ENCODE measurements at places on chromosomes 4 and X. TPM values are rescaled to one million over a fixed set of nuclear protein-coding genes. Genes with fewer than 3 reads are reported as not detected.

Gene OPRPN
- total RNA-seq = not detected

Gene FAM9B
- 0.40 TPM for total RNA-seq

Gene SPANXD
- total RNA-seq = not detected

Gene LRP2BP
- total RNA-seq = 0.70 TPM

Gene RAB40AL
- 1.8 TPM for total RNA-seq

Gene XAGE1A
- total RNA-seq = not detected

Gene ZAR1
- not detected for total RNA-seq

Gene ZCCHC18
- total RNA-seq = not detected

Gene CT45A10
- total RNA-seq = not detected

GRCh38 chrX:78708262-78708661 is 39.3 kb upstream of the LPAR4 start:
- H3K36me3 ChIP-seq = no peaks in the 10 kb centered on the region
- DNase-seq = peak; percentile 24
- no peak overlapping the region for H3K4me3 ChIP-seq

DNA sequence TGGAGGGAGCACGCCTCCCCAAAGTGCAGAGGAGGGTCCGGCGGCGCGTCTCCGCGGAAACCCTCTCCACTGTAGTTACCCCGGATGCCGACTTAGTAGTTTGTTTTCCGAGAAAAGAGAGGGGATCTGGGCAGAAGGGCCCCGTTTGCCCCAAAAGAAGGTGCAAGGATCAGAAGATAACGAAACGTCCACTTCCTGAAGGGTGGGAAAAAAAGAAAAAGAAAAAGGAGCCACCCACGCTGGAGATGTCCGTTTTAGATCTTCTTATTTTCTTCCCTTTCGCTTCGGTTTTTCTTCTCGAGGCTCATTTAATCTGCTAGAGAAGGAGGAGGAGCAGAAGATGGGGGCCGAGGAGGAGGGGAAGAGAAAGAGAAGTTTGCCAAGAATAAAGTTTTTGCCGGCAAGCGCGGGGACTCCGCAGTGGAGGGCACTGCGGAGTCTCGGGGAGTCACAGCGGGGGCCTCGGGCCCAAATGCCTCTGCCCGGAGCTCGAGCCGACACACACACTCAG is 517 bp downstream of the LEF1 start:
- H3K4me3 ChIP-seq = peak overlapping the region; percentile 85
- H3K27ac ChIP-seq = no peak overlapping the region
- H3K4me1 ChIP-seq = peaks cover 15% of the 10 kb centered on the region
- H3K27me3 ChIP-seq = peaks cover 39% of the 10 kb centered on the region
- no peak for DNase-seq

GRCh38 chrX:12979026-12979607 is 4.2 kb downstream of the TMSB4X start:
- H3K4me3 ChIP-seq = no peak overlapping the region
- no peak overlapping the region for H3K27ac ChIP-seq
- H3K4me1 ChIP-seq = peaks cover 17% of the 10 kb centered on the region
- peaks cover 18% of the 10 kb centered on the region for H3K27me3 ChIP-seq

- H3K4me1 ChIP-seq = no peaks in the 10 kb centered on the region
- no peaks in the 10 kb centered on the region for H3K36me3 ChIP-seq
- H3K27me3 ChIP-seq = peaks cover 43% of the 10 kb centered on the region
- H3K4me3 ChIP-seq = no peak overlapping the region
Measured at GRCh38 chrX:44253575-44253942, 89.9 kb downstream of the EFHC2 start.

- no peak overlapping the region for H3K4me3 ChIP-seq
- H3K27me3 ChIP-seq = no peaks in the 10 kb centered on the region
- DNase-seq = no peak
- peaks cover 7% of the 10 kb centered on the region for H3K4me1 ChIP-seq
Measured at GRCh38 chr4:173337463-173337862, 3.3 kb upstream of the HMGB2 start.

- no peak for DNase-seq
- peaks cover 29% of the 10 kb centered on the region for H3K36me3 ChIP-seq
- no peaks in the 10 kb centered on the region for H3K27me3 ChIP-seq
- H3K4me3 ChIP-seq = peak overlapping the region; percentile 75
- H3K4me1 ChIP-seq = peaks cover 7% of the 10 kb centered on the region
- H3K27ac ChIP-seq = no peak overlapping the region
Measured at GRCh38 chrX:49183701-49184281, 2.4 kb downstream of the PRICKLE3 start.

- no peak overlapping the region for H3K4me3 ChIP-seq
- H3K27ac ChIP-seq = no peak overlapping the region
- peaks cover 85% of the 10 kb centered on the region for H3K36me3 ChIP-seq
- DNase-seq = peak; percentile 33
- no peaks in the 10 kb centered on the region for H3K4me1 ChIP-seq
Measured at GRCh38 chr4:106329041-106329618, 12.8 kb downstream of the AIMP1 start.

DNA sequence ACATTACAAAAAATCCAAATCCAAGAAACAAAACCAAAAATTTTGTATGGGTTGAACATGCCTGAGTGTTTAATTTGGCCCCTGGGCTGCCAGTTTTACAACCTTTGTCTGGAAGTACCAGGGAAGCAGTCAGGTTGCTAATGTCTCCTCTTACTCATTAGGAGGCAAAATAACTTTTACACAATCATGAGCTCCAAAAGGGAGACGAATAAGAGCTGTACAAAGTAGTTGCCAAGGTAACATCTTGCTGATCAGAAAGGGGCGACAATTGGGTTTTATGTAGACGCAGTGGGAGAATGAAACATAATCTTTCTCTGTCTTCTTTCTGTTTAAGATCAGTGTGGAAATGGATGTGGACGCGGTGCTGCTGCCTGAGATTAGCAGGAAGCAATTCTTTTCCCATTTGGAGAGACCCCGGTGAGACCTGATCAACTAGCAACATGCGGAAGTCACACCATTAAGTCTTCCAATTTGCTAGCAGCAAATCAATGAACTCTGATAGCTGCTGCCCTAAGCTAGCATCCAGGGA is 90.7 kb upstream of the IGFBP7 start:
- no peak for DNase-seq
- no peak overlapping the region for H3K27ac ChIP-seq

DNA sequence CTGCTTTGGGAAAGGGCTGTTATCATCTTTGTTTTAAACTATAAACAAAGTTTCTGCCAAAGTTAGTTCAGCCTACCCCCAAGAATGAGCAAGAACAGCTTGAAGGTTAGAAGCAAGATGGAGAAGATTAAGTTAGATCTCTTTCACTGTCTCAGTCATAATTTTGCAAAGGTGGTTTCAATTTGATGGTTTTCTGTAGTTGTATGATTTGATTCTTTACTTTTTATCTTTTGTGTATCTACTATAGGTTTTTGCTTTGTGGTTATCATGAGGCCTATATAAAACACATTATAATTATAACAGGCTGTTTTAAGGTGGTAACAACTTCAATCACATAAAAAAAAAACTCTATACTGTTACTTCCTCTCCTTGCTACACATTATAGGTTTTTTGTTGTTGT is 35.4 kb upstream of the ALG13 start:
- no peaks in the 10 kb centered on the region for H3K4me1 ChIP-seq
- no peak for DNase-seq
- no peaks in the 10 kb centered on the region for H3K36me3 ChIP-seq
- peaks cover 55% of the 10 kb centered on the region for H3K27me3 ChIP-seq

GRCh38 chr4:75723163-75724065 is 963 bp upstream of the USO1 start:
- peak overlapping the region; percentile 100 for H3K27ac ChIP-seq
- no peaks in the 10 kb centered on the region for H3K27me3 ChIP-seq
- peak; percentile 42 for DNase-seq
- peak overlapping the region; percentile 100 for H3K4me3 ChIP-seq
- peaks cover 32% of the 10 kb centered on the region for H3K4me1 ChIP-seq

GRCh38 chr4:68369142-68369805 is 19.4 kb upstream of the YTHDC1 start:
- no peaks in the 10 kb centered on the region for H3K36me3 ChIP-seq
- no peaks in the 10 kb centered on the region for H3K27me3 ChIP-seq
- H3K4me3 ChIP-seq = peak overlapping the region; percentile 61
- peak overlapping the region; percentile 93 for H3K27ac ChIP-seq
- peaks cover 25% of the 10 kb centered on the region for H3K4me1 ChIP-seq
- DNase-seq = peak; percentile 58

DNA sequence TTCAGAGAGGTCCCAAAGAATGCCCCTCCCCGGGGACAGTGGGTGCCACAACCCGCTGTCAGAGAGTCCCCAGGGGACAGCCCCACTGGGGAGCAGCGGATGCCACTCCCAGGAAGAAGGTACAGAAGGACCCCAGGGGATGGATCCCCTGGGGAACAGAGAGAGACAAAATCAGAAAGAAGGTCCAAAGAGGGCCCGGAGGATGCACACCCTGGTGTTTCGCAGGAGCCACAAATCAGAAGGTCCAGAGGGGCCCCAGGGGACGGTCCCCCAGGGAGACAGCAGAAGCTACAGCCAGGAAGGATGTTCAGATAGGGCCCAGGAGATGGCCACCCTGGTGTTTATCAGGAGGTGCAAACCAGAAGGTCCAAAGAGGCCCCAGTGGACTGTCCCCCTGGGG is 1.4 kb downstream of the TEX13D start:
- H3K4me1 ChIP-seq = peaks cover 1% of the 10 kb centered on the region
- no peaks in the 10 kb centered on the region for H3K36me3 ChIP-seq
- H3K27ac ChIP-seq = no peak overlapping the region
- no peak for DNase-seq

DNA sequence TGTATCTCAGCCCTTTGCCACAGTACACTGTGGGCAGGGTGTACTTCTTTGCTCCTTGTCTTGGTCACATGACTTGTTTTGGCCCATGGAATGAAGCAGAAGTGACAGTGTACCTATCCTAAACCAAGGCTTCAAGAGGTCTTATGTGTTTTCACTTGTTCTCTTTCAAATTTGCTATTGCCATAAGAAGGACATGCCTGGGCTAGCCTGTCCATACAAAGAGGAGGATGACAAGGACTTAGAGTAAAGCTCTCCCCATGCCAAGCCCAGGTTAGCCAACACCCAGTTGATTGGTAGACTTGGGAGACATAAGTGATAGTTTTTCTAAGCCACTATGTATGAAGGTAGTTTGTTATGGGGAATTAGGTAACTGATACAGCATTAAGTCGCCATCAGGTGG is 141.1 kb upstream of the MID1 start:
- peaks cover 57% of the 10 kb centered on the region for H3K27me3 ChIP-seq
- H3K36me3 ChIP-seq = no peaks in the 10 kb centered on the region
- peaks cover 10% of the 10 kb centered on the region for H3K4me1 ChIP-seq
- H3K27ac ChIP-seq = peak overlapping the region; percentile 93
- no peak overlapping the region for H3K4me3 ChIP-seq
- peak; percentile 29 for DNase-seq

- no peaks in the 10 kb centered on the region for H3K27me3 ChIP-seq
- H3K4me1 ChIP-seq = no peaks in the 10 kb centered on the region
- no peak overlapping the region for H3K4me3 ChIP-seq
- H3K27ac ChIP-seq = no peak overlapping the region
Measured at GRCh38 chr4:184146951-184147350, 70.7 kb downstream of the ENPP6 start.

DNA sequence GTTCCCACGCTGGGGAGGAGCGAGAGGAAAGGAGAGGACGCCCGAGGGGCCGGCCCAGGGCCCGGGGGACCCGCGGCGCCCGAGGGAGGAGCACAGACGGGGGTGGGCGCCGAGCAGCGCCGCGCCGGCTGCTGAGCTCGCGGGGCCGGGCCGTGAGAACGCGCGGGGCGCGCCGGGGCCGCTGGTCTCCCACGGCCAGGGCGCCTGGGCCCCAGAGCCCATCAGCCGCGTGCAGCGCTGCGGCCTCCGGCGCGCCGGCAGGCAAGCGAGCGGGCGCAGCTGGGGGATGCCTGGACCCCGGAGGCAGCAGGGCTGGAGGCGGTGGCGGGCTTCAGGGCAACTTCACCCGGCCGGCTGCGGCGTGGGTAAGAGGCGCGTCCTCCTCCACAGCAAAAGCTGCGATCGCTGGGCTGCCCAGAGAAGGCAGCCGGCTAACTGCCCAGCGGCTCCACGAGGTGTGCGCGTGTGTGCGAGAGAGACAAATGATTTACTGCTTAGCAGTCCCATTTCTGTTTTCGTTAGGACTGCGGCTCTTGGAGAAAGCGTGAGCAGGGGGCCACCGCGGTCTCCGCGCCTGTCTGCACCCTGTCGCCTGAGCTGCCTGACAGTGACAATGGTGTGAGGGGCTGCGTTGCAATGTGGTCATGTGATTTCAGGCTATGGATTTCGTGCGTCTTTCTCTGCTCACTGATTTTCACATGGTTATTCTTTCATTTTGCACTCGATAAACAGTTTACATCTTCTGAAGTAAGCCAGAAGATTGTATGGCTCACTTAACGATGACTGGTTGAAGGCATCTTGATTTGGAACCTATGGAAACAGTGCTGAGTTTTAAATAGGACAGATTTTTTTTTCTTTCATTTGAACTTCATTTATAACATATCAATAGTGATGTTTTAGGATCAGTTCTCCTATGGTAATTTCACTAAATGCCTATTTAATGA is 1.2 kb downstream of the GUCY1A1 start:
- DNase-seq = peak; percentile 51
- no peaks in the 10 kb centered on the region for H3K36me3 ChIP-seq
- H3K4me3 ChIP-seq = peak overlapping the region; percentile 70
- no peak overlapping the region for H3K27ac ChIP-seq
- peaks cover 6% of the 10 kb centered on the region for H3K4me1 ChIP-seq

GRCh38 chr4:40840985-40841571 is 91.3 kb downstream of the NSUN7 start:
- peak overlapping the region; percentile 19 for H3K27ac ChIP-seq
- peaks cover 58% of the 10 kb centered on the region for H3K36me3 ChIP-seq
- peak; percentile 81 for DNase-seq
- no peaks in the 10 kb centered on the region for H3K4me1 ChIP-seq

DNA sequence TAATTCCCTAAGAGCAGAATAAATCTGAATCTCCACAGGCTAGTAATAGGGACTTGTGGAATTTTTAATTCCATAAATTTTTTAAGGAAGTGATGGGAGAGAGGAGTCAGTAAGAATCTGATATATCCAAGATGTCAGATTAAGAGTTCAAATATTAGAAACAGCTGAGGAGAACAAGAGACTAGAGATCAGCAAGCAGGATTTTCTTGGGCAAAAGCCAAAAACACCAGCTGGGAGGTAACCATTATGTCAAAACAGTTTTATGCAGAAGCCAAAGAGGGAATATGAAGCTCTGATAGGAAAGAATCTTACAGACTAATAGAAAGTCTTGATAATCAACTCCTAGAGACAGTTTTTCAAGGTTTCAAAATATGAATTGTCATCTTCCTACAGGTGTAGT is 72.2 kb upstream of the RBPJ start:
- H3K27me3 ChIP-seq = no peaks in the 10 kb centered on the region
- peak; percentile 18 for DNase-seq
- no peak overlapping the region for H3K4me3 ChIP-seq
- H3K36me3 ChIP-seq = no peaks in the 10 kb centered on the region
- no peak overlapping the region for H3K27ac ChIP-seq
